Astrocyte of the cerebellum (primary cell): ENCODE measurements at places on chromosomes 6 and 20.

DNA sequence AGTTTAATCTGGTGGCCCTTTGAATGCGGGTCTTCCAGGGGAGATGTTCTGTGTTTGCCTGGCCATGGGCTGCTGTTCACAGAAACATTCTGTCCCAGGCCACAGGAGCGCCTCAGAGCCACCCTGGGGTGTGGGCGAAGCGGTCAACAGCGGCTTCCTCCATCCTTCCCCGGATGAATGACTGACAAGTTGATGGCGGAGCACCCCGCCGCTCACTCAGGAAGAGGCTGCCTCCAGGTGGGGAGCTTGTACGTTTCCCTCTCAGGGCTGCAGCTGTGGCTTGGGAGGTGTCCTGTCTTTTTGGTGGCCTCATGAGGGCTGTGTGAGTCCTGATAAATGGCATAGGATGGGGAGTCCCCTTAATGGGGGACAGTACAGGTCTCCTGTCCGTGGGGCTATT is 178.4 kb downstream of the NRN1 start:
- no peak for DNase-seq

DNA sequence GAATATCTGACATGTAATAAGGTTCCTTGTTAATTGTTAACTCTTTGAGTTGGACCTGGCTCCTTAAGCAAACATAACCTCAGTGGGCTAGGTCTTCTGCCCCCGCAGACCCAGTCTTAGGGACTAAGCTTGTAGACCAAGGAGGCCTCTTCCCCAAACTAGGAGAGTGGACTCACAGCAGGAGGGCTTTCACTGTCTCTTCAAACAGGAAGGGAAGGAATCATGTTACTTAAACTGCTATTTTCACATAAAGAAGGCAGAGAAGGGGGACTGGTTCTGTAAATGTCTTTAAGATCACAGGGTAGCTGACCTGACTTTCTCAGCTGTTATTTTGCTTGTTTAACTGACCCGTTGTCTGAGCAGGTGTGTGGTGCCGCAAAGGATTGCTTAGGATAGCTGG is 34.9 kb upstream of the PRDM1 start:
- no peak for DNase-seq

DNA sequence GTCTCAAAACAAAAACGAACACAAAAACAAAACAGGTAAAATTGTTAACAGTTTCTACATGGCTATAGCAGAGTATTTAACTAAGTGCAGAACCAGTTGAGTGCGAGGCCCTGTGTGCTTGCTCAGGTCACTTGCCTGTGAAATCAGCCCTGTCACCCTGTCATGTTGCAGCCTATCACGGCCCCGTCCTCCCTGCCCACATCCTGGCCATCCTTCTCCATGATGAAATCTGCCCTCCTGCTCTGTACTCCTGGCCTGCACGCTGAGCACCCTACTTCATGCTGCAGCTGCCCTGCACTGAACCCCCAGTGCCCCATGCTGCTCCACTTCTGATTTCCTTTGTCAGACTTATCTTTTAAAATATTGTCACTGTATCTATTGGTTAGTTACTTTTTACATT is 62.4 kb downstream of the DTD1 start:
- no peak for DNase-seq

DNA sequence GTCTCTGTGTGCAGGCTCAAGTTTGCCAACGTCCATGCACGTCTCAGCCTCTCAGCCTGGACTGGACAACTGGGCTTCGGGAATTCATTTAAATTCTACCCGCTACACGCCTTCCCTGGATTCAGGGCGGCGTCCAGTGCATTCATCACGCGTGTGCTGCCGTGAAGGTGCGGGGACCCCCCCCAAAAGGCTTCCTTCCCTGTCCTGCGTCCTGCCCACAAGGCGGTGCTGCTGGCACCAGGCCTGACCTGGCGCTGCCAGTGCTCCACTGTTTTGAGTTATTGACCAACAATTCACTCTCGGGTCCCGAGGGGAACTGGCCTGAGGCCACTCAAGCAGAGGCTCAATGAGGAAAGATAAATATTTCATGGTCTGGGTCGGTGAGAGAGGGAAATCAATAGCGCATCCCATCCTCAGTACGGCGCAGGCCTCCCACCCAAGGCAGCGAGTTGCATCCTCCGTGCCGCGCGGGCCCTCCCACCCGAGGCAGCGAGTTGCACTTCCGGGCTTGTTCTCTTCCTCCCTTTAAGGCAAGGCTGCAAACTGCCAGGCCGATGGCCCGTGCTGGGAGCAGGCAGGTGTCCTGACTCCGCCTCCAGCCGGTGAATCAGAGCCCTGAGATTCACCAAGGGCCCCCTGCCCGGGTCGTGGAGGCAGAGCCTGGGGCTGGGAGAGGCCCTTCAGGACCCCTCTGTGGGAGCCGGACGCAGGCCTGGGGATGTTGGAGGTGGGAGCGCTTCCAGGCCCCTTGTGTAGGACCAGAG is 22.8 kb upstream of the BHLHE23 start:
- no peak for DNase-seq

GRCh38 chr20:37630166-37630565 is 63.7 kb upstream of the CTNNBL1 start:
- DNase-seq, result no peak

GRCh38 chr20:48763216-48763914 is 64.4 kb downstream of the PREX1 start:
- DNase-seq, result no peak

GRCh38 chr20:49978685-49979029 is 4.1 kb upstream of the SNAI1 start:
- no peak for DNase-seq

DNA sequence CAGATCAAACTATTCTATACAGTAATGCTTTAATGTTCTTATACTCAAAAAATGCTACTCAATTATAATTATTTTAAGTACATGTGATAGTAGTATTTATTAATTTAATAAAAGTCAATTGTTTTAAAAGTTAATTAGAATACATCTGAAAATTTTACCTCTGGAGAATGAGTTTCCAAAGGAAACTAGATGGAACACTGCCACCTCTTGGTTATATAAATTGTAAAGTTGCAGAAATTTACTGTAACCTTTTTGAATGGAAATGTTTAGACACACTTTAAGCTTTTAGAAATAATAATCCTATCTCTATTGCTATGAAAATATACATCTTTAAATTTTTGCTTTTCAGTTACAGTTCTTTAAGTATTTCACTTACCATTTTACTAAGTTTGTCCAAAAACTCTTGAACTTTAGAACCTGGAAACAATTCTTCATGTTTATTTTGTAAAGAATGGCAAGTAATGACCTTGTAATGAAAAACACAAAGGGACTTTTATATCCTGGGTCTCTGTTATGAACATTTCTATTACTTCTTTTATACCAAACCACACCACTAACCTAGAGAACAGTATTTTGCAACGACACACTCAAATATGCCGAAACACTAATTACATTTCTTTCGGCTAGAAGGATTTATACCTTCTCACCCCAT is 10.9 kb upstream of the BMP5 start:
- DNase-seq, result no peak

- DNase-seq, result no peak
These were observed 32.3 kb upstream of the DUSP22 start for GRCh38 chr6:259901-260508.

DNA sequence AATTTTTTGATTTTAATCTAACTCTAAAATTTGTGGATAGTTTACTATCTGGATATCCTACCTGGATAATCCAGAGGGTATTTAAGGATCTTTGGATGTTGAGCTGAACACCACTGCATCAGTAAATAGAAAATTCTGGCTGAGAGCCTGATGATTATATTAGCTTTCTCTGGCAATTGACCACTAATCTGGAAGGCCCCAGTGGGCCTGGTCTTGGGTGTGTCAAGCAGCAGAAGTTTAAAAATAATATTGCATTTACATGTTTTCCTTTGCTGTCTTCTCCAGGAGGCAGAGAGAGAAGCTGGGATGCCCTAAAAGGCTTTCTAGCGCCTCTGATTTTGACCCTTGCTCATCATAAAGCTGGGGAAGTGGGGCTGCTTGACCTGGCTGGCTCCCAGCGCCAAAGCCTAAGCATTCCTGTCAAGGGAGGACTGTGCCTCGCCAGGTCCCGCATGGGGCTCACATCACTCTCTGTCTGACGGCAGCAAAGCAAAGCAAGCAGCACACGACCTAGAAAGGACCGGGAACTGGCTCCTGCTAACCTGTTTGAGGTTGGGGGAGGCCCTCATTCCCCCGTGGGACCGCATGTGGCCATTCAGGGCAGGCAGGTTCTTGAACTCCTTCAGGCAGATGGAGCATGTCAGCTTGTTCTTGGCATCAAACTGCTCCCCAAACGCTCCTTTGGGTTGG is 46.6 kb upstream of the MRPS10 start:
- DNase-seq, result no peak

- no peak for DNase-seq
These were observed 130.6 kb downstream of the TENT5A start for GRCh38 chr6:81621816-81622395.

DNA sequence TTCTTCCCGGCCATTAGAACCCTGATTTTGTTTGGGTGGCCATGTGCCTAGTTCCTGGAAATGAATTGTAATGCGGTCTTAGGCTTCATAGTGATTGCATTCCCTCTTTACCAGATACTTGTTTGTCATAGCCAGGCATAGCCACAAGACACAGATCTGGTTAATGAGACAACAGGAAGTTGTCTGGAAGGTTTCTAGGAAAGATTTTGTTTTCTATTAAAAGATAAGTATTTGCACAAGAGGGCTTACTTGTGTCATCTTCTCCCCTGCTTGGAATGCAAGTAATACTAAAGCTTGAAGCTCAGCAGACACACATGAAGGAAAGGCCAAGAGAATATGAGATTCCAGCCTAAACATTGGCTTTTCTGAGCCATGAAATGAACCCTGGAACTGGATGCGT is 12.9 kb downstream of the FARS2 start:
- no peak for DNase-seq

DNA sequence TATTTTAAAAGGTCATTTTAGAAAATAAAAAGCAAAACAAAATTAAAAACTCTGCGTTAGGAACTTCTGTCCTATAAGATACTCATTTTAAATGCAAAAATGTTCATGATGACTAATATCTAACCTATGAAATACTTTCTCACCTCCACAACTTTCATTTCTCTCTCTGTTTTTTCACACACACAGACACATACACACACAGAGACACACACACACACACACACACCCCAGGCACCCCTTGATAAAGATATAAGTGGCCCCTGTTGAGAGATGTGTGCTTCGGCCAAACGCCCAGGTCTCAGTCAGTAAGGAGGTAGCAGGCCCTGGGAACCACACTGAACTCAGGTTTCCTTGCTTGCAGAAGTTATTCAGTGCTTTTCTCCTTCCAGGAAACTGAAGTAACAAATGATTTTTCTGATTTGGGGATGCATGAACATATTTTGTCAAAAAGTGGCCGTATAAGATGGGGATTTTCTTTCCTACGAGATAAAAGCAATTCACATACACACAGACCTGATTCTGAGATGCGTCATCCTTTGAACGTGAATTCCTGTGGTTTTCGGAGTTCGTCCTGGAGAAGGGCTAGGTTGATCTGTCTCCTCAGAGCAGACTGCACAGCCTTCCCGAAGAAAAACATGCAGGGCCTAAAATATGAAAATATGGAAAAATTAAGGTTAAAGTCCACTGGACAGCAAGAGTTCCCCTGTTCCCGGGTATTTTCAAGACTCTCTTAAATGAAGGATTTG is 306.8 kb upstream of the FOXQ1 start:
- no peak for DNase-seq

- DNase-seq, result no peak
These were observed 123.6 kb upstream of the SRSF6 start for GRCh38 chr20:43334080-43334479.

DNA sequence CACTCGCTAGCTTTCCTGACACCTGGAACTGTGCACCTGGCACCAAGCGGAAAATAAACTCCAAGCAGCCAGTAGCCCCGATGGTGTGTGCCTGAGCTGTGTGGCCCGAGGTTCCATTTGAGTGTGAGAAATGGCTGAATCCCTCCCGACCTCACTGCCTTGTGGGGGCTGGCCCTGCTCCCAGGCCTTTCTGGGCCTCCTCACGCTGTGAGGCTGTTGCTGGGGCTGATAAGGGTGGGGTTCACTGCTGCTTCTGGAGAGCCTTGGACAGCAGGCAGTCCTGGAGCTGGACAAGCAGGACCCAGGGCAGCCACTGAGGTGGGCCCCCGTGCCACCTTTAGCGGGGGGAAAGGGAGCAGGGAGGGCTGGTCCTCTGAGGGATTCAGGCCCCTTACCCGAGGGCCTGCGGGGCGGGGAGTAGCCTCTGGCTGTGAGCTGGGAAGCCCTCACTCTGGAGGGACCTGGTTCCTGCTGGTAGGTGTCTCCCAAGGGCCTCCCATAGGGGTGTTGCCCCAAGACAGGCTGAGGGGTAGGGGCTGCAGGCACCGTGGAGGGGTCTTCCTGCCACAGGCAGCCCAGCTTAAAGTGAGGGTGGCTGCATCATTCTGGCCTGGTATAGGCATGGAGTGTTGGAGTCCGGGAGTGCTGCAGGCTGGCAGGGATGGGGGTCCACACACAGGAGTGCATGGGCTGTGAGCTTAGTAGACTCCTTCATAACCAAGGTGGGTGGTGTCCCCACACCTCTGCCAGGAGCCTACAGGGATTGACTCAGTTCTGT is 1.7 kb downstream of the PPDPF start:
- no peak for DNase-seq

- no peak for DNase-seq
These were observed 45.7 kb downstream of the NKAIN2 start for GRCh38 chr6:123849406-123849805.

- DNase-seq, result peak; percentile 0
These were observed 648.5 kb downstream of the TFAP2A start for GRCh38 chr6:9766240-9766915.

DNA sequence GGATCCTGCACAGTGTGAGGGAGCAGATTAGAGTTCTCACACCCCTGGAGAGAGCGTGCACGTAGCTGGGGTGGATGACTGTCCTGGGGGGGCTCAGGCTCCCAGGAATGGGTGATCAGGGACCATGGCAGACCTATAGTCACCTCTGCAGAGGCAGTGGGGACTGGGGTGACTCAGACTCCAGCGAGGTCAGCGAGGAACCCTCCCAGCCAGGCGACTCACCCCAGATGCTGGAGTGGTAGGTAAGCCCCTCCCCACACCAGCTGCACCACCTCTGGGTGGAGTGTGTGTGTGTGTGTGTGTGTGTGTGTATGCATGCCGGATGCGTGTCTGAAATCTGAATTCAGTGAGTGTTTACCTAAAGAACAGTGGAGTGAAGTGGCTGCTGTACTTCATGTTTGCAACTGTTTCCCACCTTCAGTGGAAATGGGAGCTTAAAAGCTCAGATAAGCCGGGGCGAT is 17.4 kb upstream of the GTSF1L start:
- no peak for DNase-seq
